Fibroblast of skin of abdomen (primary cell): ENCODE measurements at places on chromosomes 2 and 18.

DNA sequence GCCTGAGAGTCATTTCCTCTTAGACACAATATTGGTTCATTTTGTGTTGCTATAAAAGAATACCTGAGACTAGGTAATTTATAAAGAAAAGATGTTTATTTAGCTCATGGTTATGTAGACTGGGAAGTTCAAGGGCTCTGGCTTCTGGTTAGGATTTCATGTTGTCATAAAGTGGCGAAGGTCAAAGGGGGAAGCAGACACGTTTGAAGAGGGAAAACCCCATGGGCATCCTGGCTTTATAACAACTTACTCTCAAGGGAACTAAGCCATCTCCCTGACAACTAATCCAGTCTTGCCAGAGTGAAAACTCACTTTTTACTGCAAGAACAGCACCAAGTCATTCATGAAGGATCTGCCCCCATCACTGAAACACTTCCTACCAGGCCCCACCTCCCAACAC is 89.7 kb upstream of the RNF152 start:
- DNase-seq, result no peak

- DNase-seq, result no peak
These were observed 11.1 kb downstream of the CHRNA1 start for GRCh38 chr2:174753038-174753633.

DNA sequence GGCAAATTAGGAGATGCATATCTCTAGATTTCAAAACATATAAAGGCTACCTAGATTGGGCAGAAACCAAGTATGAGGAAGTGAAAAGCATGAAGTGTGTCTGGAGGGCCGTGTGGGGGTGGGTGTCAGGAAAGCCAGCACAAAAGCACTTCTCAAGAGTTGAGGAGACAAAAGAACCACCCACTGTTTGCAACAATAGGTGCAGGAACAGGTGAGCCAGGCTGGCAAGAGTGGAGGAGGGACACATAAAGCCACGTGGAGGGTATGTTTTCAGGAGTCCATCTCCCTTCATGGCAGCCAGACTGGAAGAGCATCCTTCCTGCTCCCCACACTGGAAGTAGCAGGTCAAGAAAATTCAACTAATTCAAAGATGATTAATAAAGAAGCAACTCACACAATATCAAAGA is 96.4 kb downstream of the CERS6 start:
- DNase-seq, result no peak

GRCh38 chr2:175282886-175283285 is 101.4 kb upstream of the ATP5MC3 start:
- DNase-seq, result no peak
